Fibroblast of skin of left quadriceps (primary cell): ENCODE measurements at places on chromosomes 6 and 20.
A peak's percentile ranks its signal among the peaks of the same experiment; 100 is the strongest.

GRCh38 chr6:39053016-39053624 is 4.5 kb downstream of the GLP1R start:
- no peak for DNase-seq

DNA sequence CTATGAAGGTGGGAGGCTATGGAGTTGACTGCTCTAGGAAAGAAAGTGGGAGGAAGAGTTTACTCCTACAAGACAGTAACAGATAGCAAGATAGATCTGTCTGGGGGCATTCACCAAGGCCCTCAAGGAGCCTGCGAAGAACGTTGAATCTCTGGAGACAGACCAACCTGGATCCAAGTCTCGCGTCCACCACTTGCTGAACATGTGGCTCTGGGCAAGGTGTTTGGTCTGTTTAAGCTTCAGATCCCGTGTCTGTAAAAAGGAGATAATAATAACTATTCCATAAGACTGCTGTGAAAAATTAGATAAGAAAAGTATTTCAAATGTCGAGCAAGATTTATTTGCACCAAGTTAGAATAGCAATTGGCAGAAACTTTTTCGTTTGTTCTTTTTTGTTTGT is 8.1 kb upstream of the EEF1A1 start:
- no peak for DNase-seq

DNA sequence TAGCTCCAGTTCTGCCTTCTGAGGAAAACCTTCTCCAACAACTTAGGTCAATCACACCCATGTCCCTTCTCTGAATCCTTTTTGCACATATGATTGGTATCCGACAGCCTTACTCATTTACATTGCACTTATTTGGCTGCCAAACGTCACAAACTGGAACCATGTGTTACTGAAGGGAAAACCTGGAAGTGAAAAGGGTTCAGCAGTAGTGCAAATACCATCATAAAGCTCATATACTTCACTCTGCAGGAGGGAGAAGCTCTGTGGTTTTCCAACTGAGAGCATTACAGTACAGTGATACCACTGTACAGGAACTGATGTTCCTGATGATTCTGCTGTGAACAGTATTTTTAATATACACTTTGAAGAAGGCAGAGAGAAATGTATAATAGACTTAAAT is 87.8 kb downstream of the SLC16A10 start:
- DNase-seq = peak; percentile 62

DNA sequence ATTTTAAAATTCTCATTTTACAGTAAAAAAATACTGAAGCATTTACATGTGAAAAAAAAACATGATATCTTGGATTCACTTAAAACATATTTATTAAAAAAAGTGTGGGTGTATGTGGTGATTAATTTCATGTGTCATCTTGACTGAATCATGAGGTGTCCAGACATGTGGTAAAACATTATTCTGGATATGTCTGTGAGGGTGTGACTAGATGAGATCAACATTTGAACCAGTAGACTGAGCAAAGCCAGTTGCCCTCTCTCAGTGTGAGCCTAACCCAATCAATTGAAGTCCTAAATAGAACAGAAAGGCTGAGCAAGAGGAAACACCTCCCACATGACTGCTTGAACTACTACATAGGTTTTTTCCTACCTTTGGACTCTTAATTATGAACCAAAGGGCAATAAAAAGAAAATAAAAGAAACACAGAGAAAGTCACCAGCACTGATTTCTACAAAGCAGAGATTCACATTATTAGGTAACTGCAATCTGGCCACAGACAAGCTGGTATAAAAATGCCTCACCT is 90.5 kb upstream of the VGLL2 start:
- no peak for DNase-seq

DNA sequence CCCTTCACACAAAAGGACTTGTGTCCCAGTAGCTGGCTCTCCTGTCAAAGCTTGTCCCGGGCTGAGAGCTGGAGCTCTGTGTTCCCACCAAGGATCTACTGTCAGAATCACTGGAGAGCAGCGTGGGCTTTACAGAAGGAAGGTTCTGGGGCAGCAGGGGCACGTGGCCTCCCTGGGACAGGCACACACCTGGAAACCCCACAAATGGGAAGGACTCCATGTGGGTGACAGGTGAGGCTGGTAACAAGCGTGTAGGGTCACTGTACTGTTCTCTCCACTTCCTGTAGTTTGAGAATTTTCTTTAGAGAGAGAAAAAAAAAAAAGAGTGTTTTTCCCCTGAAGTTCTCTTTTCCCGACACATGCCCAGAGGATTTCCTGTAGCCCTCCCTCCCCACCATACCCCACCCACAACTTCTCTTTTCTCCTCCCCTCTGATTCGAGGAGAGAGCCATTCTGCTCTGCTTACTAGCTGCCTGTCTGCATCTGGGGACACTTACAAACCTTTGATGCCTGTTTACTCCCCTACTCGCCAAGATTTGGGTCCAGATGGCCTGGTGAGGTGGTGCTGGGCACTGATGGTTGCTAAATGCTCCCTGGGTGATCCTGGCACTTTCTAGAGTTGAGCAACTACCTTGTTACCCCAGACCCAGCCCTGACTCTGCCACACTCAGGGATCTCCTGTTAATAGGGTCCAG is 84.1 kb upstream of the SIRPA start:
- no peak for DNase-seq
